ENCODE measurements at places on chromosomes 4 and X.

DNA sequence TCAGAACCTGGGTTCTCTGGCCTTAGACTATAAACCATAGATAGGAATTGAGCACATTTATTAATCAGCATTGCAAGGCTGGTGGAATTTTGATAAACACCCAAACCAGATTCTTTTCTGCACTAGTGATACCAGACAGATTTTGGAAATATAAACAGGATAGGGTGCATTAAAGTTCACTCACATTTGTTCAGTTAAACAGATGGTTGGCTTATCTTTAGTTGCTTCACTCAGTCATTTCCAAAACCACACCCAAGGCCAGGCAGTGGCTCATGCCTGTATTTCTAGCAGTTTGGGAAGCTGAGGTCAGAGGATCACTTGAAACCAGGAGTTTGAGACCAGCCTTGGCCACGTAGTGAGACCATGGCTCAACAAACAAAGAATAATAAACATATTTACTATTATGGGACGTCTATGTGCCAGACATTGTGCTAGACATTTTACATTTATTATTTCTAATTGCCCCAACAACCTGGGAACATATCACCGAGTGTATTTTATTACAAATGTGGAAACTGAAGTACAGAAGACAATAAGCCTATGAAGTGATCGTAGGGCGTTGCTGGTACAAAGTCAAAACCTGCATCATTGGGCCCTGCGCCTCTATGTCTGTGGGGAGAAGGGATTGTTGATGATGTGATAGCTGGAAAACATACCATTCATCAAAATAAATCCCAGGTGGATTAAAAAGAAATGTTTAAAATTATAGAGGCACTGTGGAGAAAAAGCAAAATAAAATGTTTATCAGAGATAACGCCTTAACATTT, 15.0 kb downstream of the ADD1 start:
- DNase-seq: no peak

- no peak for DNase-seq
Measured at GRCh38 chr4:184833046-184833838, 7.5 kb upstream of the ACSL1 start.

GRCh38 chrX:106710771-106711170, 15.7 kb upstream of the RNF128 start:
- DNase-seq: no peak

DNA sequence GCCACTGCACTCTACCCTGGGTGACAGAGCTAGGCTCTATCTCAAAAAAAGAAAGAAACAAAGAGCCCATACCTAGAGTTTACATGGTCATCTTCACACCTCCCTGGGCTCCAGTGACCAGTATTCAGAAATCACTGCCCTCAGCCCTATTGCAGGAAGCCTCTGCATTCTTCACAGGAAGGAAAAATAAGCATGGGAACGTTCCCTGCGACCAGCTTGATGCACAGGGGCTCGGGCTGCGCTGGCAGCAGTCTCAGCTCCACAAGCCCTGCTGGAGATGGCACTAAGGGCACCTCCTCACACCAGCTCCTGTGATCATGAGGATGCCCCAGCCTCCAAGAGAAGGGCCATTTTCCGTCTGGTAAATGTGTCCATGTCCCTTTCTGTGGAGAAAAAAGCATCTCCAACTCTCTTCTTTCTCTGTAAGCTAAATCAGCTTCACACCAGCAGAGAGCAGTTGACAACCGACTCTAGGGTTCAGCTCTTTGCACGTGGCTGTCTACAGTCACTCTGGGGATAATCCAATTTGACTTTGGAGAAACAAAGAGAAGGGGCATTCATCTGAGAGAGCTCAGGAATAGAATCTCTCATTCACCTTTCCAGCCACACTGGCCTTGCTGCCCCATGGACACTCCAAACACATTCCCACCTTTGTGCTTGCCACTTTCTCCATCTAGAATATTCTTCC, 33.1 kb downstream of the LDB2 start:
- DNase-seq: no peak

- no peak for DNase-seq
Measured at GRCh38 chr4:147044241-147044640, 98.6 kb upstream of the TTC29 start.

- DNase-seq: no peak
Measured at GRCh38 chr4:11134705-11135104, 294.0 kb downstream of the HS3ST1 start.

GRCh38 chr4:6594826-6595355, 19.9 kb downstream of the MAN2B2 start:
- DNase-seq: no peak

DNA sequence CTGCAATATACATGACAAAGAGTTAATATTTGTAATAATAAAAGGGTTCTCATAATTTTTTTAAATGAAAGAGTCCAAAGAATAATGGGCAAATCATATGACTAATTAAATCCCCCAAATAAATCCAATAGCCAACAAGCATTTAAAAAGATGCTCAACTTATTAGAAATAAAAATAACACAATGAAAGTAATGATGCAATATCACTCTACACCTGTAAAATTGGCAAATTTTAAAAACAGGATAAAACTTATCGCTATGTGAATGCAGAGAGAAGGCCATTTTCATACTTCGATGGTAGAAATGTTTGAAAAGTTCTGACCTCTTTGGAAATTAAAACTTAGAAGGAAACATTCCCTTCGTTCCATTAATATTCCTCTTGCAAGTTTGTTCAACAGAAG, 1.9 kb downstream of the F8 start:
- no peak for DNase-seq

DNA sequence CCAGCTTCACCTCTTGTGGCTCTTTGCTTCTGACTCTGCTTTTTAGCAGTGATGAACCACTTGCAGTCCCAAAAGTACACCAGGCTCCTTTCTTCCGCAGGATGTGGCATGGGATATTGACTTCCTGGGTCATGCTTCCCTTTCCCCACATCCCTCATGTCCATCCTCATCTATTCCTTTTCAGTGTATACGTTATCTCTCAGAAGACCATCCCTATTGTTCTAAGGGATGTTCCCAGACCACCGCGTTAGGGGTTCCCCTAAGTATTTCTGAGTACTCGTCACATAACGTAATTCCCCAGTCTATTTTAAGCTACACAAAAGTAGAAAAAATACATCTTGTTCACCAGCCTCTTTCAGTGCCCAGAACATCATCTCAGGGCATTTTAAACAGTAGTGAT, 71.1 kb upstream of the NLGN4X start:
- no peak for DNase-seq

GRCh38 chr4:11624370-11624769, 195.7 kb upstream of the HS3ST1 start:
- no peak for DNase-seq

DNA sequence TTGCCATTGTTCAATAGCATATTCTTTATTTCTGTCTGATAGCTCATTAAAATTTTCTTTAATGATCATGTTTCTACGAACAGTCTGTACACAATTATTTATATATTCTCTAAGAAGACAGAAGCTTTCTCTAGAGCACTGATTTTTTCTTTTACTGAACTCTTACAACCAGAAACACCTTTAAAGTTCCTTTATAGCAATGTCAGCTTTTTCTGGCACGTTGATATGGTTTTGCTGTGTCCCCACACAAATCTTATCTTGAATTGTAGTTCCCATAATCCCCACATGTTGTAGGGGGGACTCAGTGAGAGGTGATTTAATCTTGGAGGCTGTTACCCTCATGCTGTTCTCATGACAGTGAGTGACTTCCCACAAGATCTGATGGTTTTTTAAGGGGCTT, 299.4 kb downstream of the PPARGC1A start:
- no peak for DNase-seq

- DNase-seq: no peak
Measured at GRCh38 chrX:479273-479981, 92.7 kb upstream of the PPP2R3B start.

DNA sequence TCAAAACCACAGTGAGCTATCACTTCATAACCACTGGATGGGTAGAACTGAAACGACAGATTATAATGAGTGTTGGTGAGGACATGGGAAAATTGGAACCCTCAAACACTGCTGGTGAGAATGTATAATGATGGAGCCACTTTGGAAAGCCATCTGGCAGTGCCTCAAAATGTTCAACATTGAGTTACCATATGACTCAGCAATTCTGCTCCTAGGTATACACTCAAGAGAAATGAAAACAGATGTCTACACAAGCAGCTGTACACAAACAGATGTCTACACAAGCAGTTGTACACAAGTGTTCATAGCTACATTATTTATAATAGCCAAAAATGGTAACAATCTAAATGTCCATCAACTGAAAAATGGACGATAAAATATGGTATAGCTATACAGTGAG, 143.9 kb downstream of the PDGFRA start:
- DNase-seq: no peak

- no peak for DNase-seq
Measured at GRCh38 chr4:80489798-80490197, 154.3 kb downstream of the CFAP299 start.

GRCh38 chrX:31154946-31155345, 83.1 kb upstream of the FTHL17 start:
- DNase-seq: no peak

DNA sequence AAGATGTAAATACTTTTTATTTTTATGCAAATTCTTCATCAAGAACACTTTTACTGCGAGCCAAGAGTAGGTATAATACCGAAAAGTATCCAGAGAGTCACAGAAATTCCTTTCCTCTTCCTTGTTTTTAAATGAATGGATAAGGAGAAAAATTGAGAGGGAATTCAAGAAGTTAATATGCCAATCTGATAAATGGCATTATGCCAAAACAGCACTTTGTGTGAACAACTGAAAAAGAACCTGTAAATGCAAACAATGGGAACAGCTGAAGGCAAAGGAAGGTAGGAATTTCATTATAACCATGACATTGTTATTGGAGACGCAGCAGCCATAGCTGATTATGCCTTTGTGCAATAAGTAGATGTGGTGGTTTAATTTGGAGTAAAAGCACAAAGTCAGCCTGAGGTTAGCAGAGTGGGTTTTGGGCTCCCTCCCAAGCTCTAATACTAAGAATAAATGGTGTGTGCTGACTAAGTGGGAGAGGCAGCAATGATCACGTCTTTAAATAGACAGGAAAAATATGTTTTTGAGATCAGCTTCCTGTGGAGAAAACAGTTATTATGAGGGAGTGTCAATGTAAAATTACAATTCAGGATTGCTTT, 209.8 kb upstream of the NDST4 start:
- no peak for DNase-seq

DNA sequence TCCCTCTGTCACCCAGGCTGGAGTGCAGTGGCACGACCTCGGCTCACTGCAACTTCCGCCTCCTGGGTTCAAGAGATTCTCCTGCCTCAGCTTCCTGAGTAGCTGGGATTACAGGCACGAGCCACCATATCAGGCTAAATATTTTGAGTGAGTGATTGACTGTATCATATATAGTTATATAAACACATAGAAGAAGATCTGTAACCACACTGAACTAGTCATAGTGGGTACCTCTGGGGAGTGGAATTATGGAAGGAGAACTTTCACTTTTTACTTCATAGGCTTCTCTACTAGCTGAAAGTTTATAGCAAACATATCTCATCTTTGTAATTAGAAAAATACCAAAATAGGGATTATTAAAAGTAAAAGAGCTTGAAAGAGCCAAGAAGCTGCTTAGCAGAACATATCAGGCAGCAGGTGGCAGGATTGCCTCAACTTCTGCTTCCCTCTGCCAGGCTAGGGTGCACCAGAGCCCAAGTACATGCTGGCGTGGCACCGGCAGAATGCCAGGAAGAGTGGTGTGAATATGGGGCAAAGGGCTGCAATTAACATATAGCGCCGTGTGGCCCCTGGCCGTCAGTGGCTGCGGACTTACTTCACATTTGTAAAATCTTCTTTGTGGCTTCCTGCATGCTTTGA, 39.5 kb upstream of the CD40LG start:
- peak; percentile 42 for DNase-seq

- no peak for DNase-seq
Measured at GRCh38 chr4:159608436-159608835, 505.6 kb downstream of the RAPGEF2 start.

- no peak for DNase-seq
Measured at GRCh38 chrX:42585842-42586621, 191.9 kb downstream of the PPP1R2C start.

DNA sequence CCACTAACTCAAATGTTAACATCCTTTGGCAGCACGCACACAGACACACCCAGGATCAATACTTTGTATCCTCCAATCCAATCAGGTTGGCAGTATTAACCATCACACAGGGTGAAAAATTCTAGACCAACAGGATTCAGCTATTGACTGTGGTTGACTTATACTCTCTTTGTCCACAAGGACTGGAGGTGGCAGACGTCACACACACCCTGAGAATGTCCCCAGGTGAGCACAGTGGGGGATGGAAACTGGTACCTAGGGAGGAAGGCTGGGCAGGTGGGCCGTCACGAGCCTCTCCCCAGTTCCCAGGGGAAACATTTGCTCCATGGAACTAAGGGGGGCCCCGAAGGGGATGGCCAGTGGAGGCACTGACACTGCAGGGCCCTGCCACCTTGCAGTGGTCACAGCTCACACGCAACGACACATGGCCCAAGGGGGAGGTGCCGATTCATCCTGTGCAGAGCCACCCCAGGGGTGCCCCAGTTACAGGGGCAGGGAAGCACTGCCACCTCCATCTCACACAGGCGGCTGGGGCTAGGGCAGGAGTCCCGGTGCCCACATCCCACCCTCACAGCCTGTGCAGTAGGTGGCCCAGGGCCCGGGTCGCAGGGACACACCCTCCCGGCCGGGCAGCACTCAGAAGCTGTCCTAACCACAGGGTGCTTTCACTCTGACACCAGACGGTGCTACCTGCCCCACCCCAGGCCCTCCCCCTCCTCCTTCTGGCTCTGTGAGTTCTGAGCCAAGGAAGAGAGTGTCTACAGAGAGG, 17.4 kb downstream of the ZFYVE28 start:
- DNase-seq: no peak

- no peak for DNase-seq
Measured at GRCh38 chrX:21932292-21933002, 8.1 kb upstream of the SMS start.

DNA sequence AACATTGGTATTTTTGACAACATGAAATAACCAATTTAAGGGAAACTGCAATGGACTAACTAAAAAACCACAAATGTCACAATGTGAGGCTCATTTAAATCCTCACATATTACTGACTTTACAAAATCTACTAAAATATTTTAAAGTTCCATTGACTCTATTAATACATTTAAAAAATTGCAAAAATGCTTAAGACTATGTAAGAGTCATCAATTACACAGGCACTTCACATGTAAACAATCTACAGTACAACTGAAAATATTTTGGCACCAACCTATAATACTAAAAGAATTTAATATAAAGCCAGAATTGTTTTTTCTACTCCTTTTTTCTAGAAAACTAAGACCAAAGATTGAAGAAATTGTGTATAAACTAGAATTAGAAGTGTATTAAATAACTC, 76.8 kb upstream of the RBMXL3 start:
- no peak for DNase-seq

GRCh38 chrX:24335871-24336270, 22.0 kb upstream of the SUPT20HL2 start:
- no peak for DNase-seq

GRCh38 chrX:18010253-18010652, 149.2 kb upstream of the RAI2 start:
- no peak for DNase-seq
